ENCODE measurements at places on chromosomes 3 and 15.

- peak; percentile 90 for DNase-seq
These were observed 28.3 kb downstream of the RUVBL1 start for GRCh38 chr3:128095222-128095703.

DNA sequence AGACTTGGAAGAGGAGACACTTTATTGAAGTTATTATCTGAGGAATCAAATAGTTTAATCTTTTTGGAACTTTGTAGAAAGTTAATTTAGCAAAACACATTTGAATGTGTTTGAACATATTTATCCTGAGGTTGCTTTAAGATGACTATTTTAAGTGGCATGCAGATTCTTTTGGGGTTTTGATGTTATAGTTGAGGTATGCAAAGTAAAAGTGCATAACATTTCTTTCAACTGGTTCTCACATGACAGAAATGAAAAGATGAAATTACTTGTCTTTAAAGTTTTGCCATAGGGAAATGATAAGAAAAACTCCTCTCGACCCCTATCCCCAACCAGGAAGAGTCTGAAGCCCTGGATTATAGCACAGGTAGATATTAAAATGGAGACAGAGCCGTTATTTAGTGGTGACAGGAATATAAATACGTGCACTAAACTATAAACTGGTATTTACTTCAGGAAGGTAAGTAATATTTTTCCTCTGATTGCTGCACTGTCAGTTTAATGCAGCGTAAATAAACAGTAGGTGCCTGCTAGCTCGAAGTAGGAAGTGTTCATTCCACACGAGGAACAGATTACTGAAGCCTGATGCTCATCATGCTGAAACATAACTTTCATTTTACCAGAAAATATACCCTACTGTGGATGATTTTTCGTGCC is 15.1 kb upstream of the SATB1 start:
- no peak for DNase-seq

DNA sequence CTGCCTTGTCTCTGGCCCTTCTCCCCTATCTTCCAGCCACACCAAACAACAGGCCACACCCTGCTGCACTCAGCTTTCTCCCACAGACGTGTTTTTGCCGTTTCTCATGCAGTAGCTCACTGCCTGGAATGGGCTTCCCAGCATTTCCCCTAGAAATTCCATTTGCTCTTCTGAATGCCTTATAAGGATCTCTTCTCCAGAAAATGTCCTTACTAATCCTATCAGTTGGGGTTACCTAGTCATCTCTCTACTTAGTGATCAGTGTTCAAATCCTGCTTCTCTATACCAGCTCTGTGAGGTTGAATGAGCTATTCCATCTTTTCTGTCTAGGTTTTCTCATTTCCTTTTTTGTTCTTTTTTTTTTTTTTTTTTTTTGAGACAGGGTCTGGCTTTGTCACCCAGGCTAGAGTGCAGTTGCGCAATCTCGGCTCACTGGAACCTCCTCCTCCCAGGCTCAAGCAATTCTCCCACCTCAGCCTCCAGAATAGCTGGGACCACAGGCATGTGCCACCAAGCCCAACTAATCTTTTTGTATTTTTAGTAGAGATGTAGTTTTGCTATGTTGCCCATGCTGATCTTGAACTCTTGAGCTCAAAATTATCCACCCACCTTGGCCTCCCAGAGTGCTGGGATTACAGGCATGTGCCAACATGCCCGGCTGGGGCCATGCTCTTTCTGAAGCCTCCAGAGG is 98.2 kb upstream of the CHD2 start:
- DNase-seq: peak; percentile 33

DNA sequence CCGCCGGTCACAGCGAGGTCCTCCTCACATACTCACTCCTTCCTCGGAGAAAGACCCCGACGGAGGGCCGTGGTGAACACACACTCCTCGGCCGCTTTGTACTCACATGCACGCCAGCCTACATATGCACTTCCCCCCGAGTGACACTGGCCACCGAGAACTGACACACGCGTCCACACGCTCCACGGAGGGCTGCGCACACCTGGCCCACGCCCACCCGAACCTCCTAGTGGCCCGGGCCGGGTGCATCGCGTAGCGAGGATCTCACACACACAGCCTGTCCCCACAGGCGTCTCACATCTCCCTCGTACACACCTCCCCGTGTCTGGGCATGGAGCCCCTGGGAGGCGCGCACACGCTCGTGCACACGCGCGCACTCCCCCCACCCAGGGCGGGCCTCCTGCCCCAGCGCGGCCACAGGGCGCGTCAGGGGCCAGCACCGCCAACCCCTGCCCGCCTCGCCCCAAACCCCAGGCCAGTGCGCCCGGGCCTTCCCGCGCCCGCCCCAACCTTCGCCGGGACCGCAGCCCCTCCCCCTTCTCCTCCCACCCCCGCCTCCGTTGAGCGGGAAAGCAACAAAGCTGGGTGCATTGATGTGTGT is 411 bp upstream of the C3orf70 start:
- no peak for DNase-seq

GRCh38 chr3:78644847-78645246 is 1123.0 kb downstream of the ROBO1 start:
- DNase-seq: no peak

- DNase-seq: no peak
These were observed 182.2 kb downstream of the GABRB3 start for GRCh38 chr15:26590676-26591075.

DNA sequence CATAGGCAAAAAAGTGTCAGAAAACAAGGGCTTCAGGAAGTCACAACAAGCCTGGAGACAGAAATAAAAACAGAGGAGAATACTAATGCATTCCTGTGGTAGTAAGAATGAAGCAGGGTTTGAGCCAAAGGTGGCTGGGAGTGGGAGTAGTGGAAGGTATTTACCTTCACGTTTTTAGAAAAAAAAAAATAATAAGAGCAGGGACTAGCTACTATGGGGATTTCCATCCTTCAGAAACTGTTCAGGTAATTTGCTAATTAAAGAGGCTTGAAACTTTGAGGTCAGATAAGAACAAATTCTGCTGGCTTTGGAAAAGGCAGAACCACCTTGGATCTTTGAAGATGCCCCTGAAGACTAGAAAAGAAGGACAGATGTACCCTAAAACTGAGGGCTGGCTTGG is 18.4 kb downstream of the ILDR1 start:
- DNase-seq: no peak

- DNase-seq: no peak
These were observed 91.7 kb downstream of the CEMIP start for GRCh38 chr15:80870893-80871292.

GRCh38 chr3:187746442-187747281 is 1.4 kb upstream of the BCL6 start:
- DNase-seq: no peak

DNA sequence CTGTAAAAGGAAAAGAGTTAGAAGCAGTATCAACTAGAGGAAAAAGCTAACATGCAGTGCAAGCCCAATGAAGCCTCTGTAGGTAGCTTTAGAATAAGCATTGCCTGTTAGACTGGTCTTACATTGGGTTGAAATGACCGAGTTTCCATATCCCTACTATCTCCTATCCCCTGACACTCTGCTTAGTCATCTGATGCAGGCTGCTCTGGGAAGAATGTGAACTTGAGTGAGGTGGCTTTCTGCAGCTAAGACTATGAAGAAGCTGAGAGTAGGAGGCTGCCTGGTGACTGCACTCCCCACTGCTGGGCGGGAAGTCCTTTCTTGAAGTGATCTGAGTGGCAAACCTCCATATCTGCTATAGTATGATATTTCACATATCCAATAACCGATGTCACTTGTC is 64.7 kb downstream of the OXSM start:
- DNase-seq: no peak

DNA sequence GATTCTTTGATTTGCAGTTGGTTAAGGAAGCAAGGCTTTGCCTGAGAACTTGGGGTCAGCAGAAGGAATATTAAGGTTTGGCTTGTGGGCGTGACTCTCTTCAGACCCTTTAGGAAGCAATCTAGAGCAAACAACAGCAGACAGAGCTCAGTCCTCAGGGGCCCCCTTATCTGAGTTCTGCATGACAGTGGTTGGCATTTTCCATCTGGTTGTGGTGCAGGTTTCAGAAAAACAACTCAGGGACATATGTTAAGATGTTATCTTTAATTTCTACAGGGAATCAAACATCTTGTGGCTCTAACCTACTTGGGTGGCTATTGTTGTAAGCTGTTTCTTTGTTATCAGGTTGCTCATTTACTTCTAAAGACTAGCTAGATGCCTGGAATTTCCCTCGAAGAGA is 141.4 kb downstream of the VPS8 start:
- DNase-seq: no peak

DNA sequence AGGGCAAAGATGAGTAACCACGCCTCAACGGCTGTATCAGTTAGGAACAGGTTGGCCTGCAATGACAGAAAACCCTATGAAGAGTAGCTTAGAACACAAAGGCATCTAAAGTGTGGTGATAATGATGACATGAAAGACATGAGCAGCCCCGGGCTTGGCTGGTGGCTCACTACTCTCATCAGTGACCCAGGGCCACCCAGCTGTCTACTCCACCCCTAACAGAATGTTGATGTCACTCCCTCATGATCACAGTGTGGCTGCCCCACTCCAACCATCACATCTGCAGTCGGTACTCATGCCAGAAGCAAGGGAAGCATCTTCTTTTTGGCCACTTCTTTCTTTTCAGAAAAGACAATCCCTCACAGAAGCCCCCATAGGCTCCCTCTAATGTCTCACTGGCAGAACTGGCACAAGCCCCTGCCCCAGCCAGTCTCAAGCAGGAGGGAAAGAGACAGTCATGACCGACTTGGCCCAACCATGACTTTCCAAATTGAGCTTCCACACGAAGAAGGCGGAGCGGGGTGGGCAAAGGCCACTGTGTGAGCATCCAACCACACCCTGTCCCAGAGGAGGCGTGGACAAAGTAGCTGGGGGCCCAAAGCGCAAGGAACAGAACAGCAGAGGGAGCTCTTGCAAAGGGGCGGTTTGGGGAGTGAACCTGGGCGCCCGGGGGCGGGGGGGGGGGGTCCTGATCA is 72.0 kb upstream of the IQSEC1 start:
- DNase-seq: no peak

- no peak for DNase-seq
These were observed 21.6 kb upstream of the ZNF280D start for GRCh38 chr15:56754772-56755370.

- no peak for DNase-seq
These were observed 43.3 kb downstream of the HOMER2 start for GRCh38 chr15:82909080-82909815.

DNA sequence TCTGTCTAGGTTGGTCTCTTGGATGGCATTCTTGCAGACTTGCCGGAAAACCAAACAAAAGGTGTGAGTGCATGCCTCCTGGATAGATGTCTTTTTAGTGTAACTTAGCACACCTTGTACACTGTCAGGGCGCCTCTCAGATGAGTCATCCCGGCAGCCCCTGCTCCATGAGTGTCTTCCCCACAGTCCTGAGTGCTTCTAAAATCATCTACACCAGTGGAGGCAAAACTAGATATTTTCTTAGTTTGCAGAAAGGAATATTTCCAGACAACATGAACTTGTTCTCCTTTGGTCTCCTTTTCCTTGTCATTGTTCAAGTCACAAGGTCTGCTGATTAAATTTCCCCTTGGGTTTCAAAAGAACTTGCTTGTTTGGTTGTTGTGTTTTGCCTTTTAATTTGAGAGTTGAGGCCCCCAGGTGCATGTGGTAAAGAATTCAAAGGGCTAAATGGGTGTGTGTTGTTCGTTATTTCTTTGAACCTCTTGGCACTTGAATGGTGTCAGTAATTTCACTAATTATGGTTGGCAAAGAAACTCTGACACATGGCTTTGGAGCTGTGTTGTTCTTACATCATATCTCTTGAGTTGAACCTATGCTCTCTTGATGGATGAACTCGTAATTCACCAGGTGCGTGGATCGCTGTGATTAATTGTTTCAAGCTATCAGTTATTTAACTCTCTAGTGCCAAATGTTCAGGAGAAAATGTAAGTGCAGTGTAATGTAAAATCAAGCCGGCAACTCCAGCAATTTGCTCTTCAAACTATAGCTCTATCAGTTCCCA is 98.2 kb downstream of the IGF1R start:
- no peak for DNase-seq

GRCh38 chr15:84690342-84690741 is 25.6 kb downstream of the SEC11A start:
- no peak for DNase-seq

DNA sequence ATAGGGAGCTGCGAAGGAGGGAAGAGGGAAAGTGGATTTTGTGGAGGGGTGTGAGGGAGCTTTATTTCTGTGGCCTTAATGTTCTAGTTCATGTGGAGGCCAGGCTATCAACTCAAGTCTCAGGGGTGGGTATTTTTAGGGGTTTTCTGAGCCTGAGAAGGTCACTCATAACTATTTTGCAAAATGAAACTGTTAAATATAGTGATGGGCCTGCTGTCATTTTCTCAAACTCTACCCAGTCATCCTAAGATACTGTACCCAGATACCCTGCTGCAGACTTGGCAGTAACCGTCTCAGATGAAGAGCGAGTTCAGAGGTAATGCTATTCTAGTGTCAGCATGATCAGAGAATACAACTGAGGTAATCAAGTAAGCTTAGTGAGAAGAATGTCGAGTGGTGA is 545.0 kb upstream of the TBL1XR1 start:
- DNase-seq: no peak

DNA sequence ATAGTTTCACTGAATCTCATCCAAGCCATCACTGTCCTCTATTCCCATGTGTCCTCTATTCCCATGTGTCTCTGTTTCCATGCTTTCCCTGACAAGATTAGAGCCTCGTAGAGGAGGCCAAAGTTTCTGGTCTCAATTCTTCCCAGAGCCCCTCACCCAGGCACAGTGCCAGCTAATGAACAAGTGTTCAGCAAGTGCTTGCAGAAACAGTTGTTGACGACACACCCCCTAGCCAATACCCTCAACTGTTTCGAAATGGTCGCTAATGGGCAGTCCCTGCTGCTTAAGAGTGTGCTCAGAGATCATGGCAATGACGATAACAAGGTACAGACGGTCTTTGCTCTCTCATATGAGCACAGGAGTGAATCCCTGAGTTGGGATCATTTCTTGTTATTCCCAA is 73.4 kb downstream of the FAM174B start:
- no peak for DNase-seq

GRCh38 chr15:96395687-96396086 is 65.2 kb downstream of the NR2F2 start:
- DNase-seq: no peak

DNA sequence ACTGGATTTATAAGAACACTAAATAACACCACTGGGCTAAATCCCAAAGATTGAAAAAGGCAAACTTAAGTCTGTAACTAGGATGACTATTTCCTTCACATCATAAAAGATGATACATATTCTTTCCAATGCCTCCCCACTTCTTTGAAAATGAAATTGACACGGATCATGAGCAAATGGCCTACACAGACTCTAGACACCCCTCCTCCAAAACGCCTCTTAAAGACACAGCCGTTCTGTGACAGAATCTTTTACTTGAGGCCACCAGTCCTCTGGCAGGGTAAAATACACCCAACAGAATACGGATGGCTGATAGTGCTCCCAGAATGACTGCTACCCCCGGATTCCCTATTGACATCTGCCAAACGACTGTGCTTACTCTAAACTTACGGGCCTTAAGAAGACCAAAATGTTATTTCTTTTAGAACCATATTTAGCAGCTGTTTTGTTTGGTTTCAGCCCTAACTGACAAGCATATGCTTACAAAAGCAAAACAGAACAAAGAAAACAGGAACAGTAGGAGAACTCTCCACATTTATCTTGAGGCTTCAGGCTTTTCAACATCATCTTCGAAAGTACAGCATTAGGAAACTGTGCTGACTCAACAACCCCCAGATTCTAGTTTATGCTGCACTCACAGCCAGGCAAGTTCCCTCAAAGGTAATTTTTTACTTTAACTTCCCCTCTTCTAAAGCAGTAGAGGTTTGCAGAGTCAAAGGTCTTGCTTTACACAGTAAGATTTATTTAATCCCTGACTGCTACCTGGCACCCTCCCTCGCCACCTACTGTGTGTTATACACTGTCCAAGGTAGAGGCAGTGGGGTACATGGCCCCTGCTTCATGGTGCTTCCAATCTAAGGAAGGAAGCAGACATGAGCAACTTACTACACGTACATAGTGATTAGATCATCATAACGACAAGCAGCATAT is 84.3 kb downstream of the TNIK start:
- DNase-seq: no peak

Measured in lung microvascular endothelial cell (primary cell).